ENCODE measurements at places on chromosomes 1 and 21.

GRCh38 chr1:158028969-158029368 lies 35.5 kb downstream of the KIRREL1 start:
- no peak for DNase-seq

DNA sequence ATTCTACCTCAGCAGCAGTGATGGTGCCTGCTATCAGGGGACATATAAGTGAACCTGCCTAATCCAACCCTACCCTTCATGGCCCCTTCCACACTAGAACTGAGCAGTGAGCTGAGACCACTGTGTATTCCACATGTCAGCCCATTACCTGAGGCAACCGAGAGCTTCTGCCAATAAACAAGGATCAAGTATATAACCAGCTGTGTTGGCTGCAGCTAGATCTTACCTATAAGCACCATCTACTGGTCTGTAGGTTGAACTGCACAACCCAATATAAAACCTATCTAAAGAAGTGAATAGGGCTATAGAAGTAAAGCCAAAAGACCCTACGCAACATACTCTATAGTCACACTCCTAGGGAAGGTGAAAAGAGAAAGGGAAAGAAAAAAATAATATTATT lies 376.9 kb downstream of the HHIPL2 start:
- DNase-seq, result no peak

- no peak for DNase-seq
Measured at GRCh38 chr1:19884312-19884711, 2.1 kb downstream of the OTUD3 start.

GRCh38 chr21:36076878-36077655 lies 7.2 kb downstream of the CBR1 start:
- no peak for DNase-seq

DNA sequence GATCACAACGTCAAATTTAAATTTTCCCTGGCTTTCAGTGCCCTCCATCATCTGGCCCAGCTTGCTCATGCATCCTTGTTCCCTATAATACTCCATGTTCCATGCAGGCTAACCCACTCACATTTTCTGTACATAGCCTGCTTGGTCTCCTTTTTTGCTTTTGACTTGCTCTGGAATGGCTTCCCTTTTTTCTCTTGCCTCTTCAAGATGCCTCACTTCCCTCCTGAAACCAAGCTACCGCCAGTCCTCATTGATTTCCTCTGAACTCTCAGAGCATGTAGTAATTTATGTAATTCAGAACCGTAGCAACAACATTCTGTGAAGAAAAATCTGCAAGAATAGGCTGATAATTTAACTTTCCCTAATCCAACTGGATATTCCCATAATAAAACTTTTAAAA lies 10.3 kb downstream of the CAP1 start:
- no peak for DNase-seq

DNA sequence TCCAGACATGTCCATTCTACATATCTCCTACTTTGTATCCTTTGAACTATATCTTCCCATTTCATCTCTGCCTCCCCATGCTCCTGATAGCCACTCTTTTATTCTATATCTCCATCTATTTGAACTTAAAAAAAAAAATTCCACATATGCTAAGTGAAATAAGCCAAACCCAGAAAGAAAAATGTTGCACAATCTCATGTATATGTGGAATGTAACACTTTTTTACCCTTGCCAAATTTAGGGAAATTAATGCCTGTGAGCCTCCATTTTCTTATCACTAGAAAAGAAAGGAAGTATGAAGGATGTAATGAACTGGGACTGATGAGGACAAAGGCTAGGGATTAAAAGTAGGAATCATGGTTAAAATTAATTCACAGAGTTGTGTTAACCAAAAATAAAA lies 53.5 kb downstream of the RGS13 start:
- no peak for DNase-seq

- DNase-seq, result no peak
Measured at GRCh38 chr1:8764293-8764937, 53.0 kb downstream of the RERE start.

DNA sequence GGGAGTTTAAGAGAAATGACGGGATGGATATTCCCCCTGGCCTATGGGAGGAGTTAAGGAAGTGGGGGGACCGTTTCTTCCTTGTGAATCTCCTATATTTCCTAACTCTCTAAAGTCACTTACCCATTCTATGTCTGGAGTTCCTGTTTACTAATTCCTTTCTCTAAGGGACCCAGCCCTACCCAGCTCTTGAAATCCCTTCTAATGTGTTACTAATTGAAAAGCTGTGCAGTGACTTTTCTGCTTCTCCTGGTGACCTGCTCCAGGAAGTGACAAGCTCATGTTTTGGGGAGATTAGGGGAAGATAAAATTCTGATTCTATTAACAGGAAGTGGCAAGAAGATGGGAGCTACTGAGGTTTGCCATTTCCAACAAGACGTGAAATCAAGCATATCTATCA lies 4.0 kb upstream of the SAMSN1 start:
- DNase-seq, result no peak

DNA sequence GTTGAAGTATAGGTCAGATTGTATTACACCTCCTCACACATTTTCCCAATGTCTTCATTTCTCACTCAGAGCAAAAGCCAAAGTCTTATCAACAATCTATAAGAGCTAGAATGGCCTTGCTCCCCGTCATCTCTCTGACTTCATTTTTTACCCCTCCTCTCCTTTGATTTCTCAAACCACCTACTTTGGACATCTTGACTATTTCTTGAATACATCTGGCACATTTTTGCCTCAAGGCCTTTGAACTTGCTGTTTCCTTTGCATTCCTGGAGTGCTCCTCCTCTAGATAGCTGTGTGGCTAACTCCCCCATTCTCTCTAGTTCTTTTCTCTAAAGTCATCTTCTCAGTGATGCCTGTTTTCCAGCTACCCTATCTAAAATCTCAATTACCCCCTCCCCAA lies 7.2 kb upstream of the XCL2 start:
- DNase-seq, result no peak

- DNase-seq, result no peak
Measured at GRCh38 chr1:175118375-175119367, 51.0 kb downstream of the TNN start.

DNA sequence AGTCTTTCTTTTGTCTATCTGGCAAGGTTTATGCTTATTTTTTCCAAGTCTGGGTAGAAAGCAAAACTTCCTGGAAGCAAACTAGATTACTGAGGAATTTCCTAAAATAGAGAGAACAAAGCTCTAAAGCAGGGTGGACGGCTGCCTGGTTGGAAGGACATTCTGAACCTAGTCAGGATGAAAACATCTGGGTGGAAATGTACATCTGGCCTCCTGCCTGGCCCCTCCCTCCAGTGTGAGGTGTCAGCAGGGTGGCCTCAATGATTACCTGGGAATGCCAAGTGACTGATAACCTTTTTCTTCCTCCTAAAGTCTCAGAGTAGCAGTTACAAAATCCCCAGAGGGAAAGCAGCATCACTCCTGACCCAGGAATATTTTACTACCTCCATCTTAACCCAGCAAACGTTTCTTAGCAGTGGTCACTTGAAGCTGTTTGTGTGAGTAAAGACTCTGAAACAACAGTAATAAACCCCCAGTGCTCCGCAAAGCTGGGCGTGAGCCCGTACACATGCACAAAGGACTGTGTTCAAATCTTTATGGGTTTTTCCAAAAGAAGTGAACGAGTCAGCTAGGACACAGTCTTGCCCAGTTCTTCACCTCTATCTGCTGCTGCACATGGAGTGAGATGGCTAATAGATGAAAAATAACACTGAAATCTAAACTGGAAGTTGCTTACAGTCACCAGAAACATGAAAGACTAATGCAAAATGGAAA lies 18.9 kb downstream of the ANGPTL7 start:
- DNase-seq, result no peak

DNA sequence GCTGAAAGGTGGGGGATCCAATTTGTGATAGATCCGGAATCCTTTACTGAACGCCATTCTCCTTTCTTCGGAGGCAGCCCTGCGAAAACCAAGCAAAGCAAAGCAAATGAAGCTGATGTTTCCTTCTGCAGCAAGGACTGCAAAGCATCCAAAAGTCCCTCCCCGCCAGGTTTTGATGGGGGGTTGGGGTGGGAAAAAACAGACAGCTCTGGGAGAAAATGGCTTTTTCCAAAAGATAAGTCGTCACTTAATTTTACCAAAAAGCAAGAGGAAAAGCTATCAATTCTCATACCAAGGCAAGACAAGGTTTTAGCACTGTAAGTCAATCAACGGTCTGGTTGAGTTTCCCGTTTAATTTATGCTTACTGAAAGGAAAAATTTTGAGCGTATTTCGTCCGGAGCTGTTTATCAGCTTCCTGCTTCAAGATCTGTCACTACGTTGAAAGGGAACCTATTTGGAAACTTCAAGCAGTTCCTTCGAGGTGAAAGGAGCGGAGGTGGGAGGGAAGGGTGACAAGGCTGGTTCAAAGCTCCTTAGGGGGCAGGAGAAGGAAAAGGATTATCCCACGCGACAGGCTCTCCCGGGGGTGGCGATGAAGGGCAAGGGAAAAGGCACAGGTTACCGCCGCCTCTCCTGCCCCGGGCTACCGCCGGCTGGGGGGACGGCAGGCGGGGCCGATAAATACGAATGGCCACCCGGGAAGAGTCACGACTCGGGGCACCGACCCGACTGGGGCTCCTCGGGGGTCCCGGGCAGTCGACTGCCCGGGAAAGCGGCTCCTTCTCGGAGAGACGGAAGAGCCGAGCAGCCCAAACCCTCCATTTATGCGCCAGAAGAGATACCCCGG lies 750 bp downstream of the SYNJ1 start:
- DNase-seq, result peak; percentile 23

GRCh38 chr1:21633992-21634805 lies 35.0 kb downstream of the RAP1GAP start:
- DNase-seq, result no peak

DNA sequence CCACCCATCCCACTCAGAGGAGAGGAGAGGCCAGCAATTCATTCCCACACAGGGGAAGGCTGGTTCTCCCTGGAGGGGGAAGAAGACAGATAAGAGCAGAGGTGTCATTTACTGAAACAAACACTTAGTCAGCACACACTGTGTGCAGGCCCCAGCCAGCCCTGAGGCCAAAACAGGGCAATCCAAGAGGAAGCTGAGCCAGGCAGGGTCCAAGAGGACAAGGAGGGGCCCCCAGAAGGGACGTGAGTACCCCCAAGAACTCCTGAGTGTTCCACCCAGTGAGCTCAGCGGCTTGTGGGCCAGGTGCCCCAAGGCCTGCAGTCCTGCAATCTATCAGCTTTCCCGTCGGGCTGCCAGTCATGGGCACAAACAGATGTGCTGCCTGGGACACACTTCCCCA lies 15.8 kb downstream of the ADGRB2 start:
- no peak for DNase-seq

DNA sequence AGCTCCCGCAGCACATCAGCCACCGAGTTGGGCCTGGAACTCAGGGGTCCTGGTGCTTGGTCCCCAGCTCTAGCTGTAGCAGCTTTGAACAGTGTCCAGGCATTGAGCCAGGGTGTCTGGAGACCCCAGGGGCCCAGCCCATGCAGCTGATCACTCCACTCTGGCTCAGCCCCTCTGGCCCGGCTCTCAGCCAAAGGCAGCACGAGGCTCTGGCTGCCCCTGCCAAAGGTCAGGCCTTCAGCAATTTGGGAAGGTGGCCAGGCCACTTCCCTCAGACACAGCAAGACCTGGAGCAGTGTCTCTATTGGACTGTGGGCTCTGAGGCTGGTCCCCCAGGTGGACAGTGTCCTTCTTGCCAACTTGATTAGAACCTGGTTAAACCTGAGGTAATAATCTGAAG lies 34.4 kb upstream of the RNF19B start:
- DNase-seq, result no peak

DNA sequence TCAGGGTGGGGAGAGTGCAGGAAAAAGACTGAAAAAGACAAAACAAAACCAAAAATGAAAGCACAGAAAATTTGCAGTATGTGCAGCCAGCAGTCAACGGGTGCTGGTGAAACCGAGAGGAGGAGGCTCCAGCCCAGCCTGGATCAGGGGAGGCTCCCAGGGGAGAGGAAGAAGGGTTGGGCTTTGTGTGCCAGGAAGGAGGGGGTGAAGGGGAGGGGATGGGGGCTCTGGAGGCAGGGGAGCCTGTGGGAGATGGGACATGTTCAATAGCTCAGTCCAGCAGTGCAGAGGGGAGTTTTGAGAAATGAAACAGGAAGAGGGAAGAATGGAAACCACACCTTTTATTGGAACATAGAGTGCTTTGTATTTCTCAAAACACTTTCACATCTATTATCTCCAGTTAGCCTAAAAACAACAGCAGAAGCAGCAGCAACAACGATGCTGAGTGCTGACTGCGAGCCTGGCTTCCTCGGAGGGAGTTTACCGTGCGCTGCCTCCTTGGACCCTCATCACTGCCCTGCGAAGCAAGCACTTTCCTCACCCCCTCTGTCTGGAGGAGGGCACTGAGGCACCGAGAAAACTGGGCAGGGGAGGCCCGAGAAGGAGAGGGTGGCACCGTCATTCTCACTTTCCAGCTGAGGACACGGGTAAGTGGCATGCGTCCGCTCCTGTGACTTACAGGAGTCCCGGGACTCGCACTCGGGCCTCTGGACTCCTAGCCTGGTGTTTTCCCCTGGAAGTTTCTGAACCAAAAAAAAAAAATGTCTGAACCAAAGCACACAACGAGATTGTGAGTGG lies 62.9 kb downstream of the MDM4 start:
- peak; percentile 34 for DNase-seq

GRCh38 chr1:231420299-231420958 lies 1.7 kb downstream of the EGLN1 start:
- no peak for DNase-seq

- no peak for DNase-seq
Measured at GRCh38 chr1:118304722-118305359, 119.8 kb upstream of the SPAG17 start.

DNA sequence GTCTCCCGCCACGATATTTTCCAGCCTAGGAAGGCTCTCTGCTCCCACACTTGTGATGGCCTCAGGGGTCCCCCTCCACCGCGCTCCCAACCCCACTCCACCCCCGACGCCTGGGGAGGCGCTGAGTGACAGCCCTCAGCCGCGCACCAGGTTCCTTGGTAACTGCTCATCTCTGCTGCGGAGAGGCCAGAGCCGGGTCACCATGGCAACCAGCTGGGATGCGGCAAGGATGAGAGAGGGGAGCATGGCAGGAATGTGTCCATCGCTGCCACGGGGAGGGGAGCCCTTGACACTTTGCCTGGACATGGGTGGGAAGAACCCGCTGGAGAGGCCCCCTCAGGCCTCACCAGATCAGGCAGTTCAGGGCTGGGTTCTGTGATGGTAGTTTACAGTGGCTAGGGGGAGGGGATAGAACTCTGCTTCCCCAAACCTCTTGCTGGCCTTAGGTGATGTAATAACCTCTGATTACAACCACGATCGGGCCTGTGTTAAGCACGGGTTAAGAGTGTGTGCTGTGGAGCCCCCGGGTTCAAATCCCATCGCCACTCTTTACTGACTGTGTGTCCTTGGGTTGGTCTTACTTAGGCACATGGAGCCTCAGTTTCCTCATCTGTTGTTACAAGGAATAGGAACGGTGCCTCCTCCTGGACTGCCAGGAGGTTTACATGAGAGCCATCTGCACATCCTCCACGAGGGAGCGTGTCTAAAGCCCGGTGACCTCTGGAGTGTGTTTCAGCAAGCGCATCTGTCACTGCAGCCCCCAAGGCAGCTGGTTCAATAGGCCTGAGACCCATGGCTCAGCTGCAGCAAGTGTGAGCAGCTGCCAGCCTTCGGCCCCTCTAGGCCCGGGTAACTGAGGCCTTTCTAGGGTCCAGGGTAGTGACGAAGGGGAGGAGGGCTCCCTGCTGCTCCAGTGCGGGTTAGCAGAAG lies 6.3 kb downstream of the KIF17 start:
- DNase-seq, result peak; percentile 53

GRCh38 chr1:15963363-15963967 lies 12.4 kb downstream of the ZBTB17 start:
- DNase-seq, result no peak

- DNase-seq, result no peak
Measured at GRCh38 chr21:35223480-35224156, 174.5 kb upstream of the RUNX1 start.

- no peak for DNase-seq
Measured at GRCh38 chr1:155083865-155084721, 5.5 kb downstream of the EFNA3 start.

All from nephron progenitor cell (in vitro differentiated cells).